ENCODE measurements at places on chromosomes 2 and 18.

DNA sequence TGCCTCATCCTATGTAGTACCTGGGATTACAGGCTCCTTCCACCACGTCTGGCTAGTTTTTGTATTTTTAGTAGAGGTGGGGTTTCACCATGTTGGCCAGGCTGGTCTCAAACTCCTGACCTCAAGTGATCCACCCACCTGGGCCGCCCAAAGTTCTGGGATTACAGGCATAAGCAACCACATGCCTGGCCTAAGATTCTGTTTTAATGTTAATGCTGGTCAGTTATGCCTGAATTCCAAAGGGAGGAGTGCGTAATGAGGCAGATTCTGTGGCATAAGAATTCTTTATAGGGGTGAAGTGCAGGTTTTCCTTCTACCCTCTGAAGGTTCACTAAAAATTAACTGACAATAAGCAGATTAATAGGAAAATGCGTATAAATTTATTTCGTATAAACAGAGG is 1343.8 kb upstream of the LRRTM1 start:
- no peak for DNase-seq

DNA sequence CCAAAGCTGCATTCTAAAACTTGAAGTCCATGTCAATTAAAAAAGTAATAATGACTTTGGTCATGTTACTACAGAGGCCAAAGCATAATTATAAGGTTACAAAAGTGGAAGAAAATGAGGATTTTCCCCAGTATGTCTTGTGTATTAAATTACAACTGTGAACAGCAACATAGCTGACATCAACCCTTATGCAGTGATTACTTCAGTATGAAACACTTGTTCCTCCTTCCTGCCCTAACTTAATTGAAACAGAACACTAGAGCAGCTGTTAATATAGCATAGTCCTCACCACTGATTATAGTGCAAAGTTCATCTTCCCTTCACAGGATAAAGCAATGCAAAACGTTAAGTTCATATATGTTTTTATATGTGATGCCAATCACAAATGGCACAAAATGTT is 29.9 kb downstream of the EPB41L3 start:
- DNase-seq, result no peak

GRCh38 chr2:236928380-236929037 is 157.2 kb upstream of the COPS8 start:
- DNase-seq, result no peak

DNA sequence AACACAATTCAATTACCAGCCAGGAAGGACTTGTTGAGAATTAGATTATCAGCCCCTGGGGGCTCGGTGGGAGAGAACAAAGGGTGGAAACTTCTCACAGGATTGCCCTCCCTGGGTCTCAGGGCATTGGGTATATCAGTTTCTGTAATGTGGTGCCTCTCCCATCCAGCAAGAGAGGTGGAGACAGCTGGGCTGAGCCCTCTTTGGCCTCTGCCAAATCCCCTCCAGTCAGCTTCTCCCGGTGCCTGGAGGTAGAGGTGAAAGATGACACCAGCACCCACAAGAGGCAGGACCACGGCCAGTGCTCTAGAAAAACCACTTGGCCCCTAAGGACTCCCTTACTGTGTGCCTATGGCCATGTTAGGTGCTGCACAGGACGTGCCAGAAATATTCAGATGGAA is 179.7 kb downstream of the HAUS1 start:
- DNase-seq, result no peak

GRCh38 chr18:72458271-72458670 is 85.9 kb downstream of the CBLN2 start:
- DNase-seq, result no peak

DNA sequence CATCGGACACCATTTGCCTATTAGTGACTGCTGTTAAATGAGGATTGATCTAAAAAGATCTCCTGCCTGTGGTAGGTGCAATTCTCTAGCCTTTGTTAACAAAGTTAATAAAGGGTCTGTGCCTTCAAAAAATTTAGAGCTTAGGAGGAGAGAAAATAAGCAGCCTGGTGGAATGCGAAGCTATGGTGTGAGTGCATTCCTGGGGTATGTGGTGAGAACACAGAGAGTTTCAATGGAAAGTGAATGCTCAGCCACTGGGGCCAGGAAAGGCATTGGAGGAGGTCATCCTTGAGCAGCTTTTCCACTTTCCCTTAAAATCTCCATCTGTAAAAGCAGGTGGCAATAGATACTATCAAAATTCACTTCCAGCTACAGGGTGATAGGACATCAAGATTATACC is 331.2 kb upstream of the LRATD1 start:
- DNase-seq, result no peak

- DNase-seq, result no peak
Observed at GRCh38 chr2:120109186-120110061, 96.5 kb downstream of the EPB41L5 start.

DNA sequence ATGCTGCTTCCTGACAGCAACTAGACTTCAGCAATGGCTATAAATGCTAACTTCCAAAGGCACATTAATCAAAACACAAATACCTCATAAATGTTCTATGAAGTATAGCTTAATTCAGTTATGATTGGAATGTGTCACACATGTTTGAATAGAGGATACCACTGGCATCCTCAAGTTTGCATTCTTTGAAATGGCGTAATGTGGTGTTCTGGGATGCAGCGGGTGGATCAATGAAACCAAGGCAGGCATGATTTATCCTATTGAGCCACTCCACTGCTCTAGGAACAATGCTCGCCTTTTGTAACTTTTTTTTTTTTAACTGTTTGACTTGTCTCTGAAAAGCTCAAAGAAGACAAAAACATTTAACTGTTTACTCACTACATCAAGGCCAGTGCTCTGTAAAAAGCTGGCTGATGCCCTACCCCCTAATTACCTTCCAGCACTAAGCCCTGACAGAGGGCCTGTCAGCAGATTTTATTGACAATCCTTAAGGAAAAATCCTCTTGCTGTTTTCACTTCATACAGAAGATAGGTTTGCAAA is 278.8 kb upstream of the SESTD1 start:
- peak; percentile 23 for DNase-seq
